ENCODE measurements at places on chromosomes 1 and 21.

- DNase-seq: no peak
- no peak overlapping the region for H3K4me3 ChIP-seq
- no peaks in the 10 kb centered on the region for H3K36me3 ChIP-seq
- H3K27ac ChIP-seq: no peak overlapping the region
- H3K4me1 ChIP-seq: no peaks in the 10 kb centered on the region
- no peaks in the 10 kb centered on the region for H3K27me3 ChIP-seq
These were observed 32.7 kb upstream of the CRB1 start for GRCh38 chr1:197235355-197235754.

- no peaks in the 10 kb centered on the region for H3K27me3 ChIP-seq
- H3K4me3 ChIP-seq: no peak overlapping the region
- no peak for DNase-seq
- no peaks in the 10 kb centered on the region for H3K4me1 ChIP-seq
- no peak overlapping the region for H3K27ac ChIP-seq
These were observed 25.6 kb downstream of the CCDC190 start for GRCh38 chr1:162835157-162835899.

DNA sequence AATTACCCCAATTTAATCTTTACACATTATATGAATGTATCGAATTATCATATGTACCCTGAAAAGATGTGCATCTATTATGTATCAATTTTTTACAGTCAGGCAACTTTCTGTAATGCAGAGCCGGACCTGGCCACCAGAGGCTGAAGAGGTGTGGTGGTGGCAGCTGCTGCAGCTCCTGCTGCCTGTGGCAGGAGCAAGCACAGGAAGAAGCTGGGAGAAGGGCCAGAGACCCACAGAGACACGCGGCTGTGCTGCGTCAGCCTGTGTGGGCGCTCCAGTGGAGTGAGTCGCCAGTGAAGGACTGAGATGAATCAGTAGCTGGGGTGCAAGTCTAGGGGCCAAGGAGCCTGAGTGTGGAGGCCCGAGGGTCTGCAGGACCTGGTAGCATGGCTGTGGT, 74.3 kb upstream of the COG2 start:
- H3K4me1 ChIP-seq: peaks cover 38% of the 10 kb centered on the region
- no peaks in the 10 kb centered on the region for H3K36me3 ChIP-seq
- H3K27me3 ChIP-seq: no peaks in the 10 kb centered on the region
- peak; percentile 56 for DNase-seq

- H3K36me3 ChIP-seq: no peaks in the 10 kb centered on the region
- H3K4me3 ChIP-seq: no peak overlapping the region
- no peak overlapping the region for H3K27ac ChIP-seq
- peaks cover 14% of the 10 kb centered on the region for H3K4me1 ChIP-seq
- H3K27me3 ChIP-seq: no peaks in the 10 kb centered on the region
These were observed 2220.5 kb downstream of the NCAM2 start for GRCh38 chr21:23218667-23219066.

GRCh38 chr1:164628772-164629171, 69.8 kb downstream of the PBX1 start:
- no peaks in the 10 kb centered on the region for H3K36me3 ChIP-seq
- no peak for DNase-seq
- H3K4me1 ChIP-seq: no peaks in the 10 kb centered on the region

- H3K4me1 ChIP-seq: no peaks in the 10 kb centered on the region
- H3K27ac ChIP-seq: no peak overlapping the region
- H3K36me3 ChIP-seq: no peaks in the 10 kb centered on the region
- no peak for DNase-seq
- H3K4me3 ChIP-seq: no peak overlapping the region
These were observed 4.0 kb downstream of the HAO2 start for GRCh38 chr1:119372503-119373086.

DNA sequence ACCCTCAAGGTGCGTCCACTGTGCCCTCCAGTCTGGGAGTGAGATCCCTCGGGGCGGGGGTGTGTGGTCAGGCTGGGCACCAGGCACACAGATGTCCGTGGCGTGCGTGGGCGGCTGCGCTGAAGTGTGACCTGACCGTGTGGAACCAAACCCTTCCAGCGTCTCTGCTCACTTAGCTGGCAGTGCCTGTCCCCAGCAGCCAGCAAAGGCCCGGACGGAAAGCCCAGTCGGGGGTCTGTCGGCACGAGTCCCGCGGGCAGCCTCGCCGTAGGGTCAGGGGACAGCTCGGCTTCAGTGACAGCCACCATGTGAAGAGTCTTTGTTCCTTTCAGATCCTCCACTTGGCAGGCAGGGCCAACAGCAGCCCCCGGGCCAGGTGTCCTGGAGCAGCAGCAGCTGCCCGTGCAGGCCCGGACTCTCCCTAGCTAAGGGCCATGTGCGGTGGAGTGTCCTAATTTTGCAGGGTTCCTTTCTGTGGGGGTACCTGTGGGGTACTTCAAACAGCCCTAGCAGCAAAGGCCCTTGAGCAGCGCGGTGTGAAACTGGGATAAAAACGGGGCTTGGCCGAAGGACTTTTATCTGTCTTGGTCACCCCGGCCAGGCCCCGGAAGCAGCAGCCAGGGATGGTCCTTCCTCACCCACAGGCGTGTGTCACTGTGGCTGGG, 11.6 kb downstream of the TTLL10 start:
- H3K36me3 ChIP-seq: no peaks in the 10 kb centered on the region
- no peaks in the 10 kb centered on the region for H3K4me1 ChIP-seq
- DNase-seq: peak; percentile 54

DNA sequence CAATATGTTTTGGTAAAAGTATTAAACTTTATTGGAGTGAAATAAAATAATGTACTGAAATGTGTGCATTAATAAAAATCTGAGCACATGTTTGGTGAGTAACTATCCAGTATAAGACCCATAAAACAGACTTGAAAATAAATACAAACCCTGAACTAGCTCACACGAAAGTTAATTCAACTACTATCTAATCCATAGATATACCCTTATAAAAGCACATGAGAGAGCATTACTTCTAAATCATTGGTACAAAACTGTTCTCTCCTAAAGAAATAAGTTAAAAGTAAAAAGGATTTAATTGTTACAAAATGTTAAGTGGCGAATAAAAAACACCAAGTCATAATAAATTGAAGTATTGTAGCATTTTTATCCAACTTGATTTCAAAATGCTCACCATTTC, 295.6 kb downstream of the PTPRC start:
- no peak for DNase-seq
- peak overlapping the region; percentile 92 for H3K27ac ChIP-seq
- peaks cover 56% of the 10 kb centered on the region for H3K4me1 ChIP-seq
- no peaks in the 10 kb centered on the region for H3K27me3 ChIP-seq
- peaks cover 20% of the 10 kb centered on the region for H3K36me3 ChIP-seq

DNA sequence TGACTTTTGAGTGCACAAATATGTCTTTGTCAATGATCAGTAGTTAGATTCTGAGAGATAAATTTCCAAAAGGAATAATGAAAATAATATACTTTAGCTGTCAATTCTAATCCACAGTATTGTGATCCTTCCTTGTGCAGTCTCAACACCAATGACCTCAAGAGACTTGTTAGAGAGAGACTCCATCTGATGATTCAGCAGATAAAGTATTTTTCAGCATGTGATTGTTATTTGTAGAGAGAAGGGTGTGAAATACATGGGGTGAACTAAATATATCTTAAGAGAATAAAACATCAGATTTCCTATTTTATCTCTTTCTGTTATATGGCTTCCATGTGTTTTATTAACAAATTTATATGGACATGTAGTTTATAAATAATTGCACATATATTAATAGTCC, 5.9 kb upstream of the ZNF124 start:
- no peaks in the 10 kb centered on the region for H3K4me1 ChIP-seq
- DNase-seq: no peak
- no peak overlapping the region for H3K4me3 ChIP-seq
- no peak overlapping the region for H3K27ac ChIP-seq
- H3K27me3 ChIP-seq: no peaks in the 10 kb centered on the region
- H3K36me3 ChIP-seq: no peaks in the 10 kb centered on the region

DNA sequence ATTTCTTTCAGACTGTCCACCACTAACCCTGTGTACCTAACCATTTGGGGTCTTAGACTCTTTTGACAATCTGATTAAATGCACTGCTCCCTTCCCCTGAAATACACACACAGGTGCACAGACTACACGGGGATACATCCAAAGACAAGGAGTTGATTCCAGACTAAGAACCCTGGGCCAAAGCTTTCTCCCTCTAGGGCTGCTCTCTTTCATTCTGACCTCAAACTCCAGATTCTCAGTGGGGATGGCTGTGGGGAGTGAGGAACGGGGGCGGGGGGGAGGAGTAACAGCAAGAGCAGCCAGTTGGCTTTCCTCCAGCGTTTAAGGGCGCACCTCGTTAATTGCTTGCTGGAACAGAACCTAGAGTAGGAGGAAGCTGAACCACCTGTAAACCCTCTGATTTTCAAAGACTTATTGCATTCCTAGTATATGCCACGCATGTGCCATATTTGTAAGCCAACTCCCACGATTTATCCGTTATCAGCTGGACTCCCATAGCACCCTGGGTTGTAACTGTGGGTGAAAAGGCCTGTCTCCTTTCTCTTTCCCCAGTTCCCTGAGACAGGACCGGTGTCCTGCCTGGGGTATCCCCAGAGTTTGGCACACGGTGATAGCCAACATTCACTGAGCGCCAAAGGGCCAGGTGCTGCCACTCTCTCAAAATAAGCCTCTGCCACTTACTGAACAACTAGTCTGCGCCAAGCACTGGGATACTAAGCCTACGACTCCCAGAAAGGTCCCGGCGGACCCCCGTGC, 920 bp downstream of the MTHFR start:
- DNase-seq: no peak
- peak overlapping the region; percentile 83 for H3K4me3 ChIP-seq
- no peaks in the 10 kb centered on the region for H3K27me3 ChIP-seq
- peaks cover 44% of the 10 kb centered on the region for H3K36me3 ChIP-seq

GRCh38 chr1:110163591-110163990, 13.3 kb downstream of the SLC6A17 start:
- H3K36me3 ChIP-seq: no peaks in the 10 kb centered on the region
- H3K4me3 ChIP-seq: no peak overlapping the region
- no peak for DNase-seq
- no peaks in the 10 kb centered on the region for H3K27me3 ChIP-seq

GRCh38 chr1:51304360-51304759, 26.0 kb downstream of the TTC39A start:
- H3K27ac ChIP-seq: no peak overlapping the region
- no peaks in the 10 kb centered on the region for H3K36me3 ChIP-seq
- no peaks in the 10 kb centered on the region for H3K27me3 ChIP-seq
- H3K4me3 ChIP-seq: no peak overlapping the region
- no peaks in the 10 kb centered on the region for H3K4me1 ChIP-seq
- DNase-seq: no peak

- no peak overlapping the region for H3K4me3 ChIP-seq
- H3K27me3 ChIP-seq: no peaks in the 10 kb centered on the region
- no peak for DNase-seq
- H3K4me1 ChIP-seq: peaks cover 10% of the 10 kb centered on the region
- H3K36me3 ChIP-seq: no peaks in the 10 kb centered on the region
- no peak overlapping the region for H3K27ac ChIP-seq
These were observed 152.7 kb downstream of the HIVEP3 start for GRCh38 chr1:41766041-41766440.

DNA sequence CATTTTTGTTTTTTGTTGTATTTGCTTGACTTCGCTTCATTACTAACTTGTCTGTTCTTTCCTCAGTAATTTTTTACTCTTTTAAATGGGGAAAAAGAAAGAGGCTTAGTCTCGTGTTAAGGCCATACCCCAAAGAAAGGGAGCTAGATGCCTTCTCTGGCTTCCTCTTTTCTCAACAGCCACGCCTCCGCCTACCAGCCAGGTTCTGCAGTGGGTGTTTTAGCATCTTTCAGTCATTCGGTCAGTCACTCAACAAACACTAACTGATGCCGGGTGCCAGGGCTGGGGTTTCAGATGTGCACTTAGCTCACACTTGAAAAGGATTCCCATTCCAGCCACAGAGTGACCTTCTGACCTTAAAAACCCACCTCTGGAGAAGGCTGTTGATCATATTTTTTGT, 46.3 kb upstream of the VAV3 start:
- H3K27me3 ChIP-seq: no peaks in the 10 kb centered on the region
- no peak overlapping the region for H3K4me3 ChIP-seq
- no peaks in the 10 kb centered on the region for H3K36me3 ChIP-seq
- H3K27ac ChIP-seq: no peak overlapping the region
- H3K4me1 ChIP-seq: peaks cover 30% of the 10 kb centered on the region
- DNase-seq: no peak

DNA sequence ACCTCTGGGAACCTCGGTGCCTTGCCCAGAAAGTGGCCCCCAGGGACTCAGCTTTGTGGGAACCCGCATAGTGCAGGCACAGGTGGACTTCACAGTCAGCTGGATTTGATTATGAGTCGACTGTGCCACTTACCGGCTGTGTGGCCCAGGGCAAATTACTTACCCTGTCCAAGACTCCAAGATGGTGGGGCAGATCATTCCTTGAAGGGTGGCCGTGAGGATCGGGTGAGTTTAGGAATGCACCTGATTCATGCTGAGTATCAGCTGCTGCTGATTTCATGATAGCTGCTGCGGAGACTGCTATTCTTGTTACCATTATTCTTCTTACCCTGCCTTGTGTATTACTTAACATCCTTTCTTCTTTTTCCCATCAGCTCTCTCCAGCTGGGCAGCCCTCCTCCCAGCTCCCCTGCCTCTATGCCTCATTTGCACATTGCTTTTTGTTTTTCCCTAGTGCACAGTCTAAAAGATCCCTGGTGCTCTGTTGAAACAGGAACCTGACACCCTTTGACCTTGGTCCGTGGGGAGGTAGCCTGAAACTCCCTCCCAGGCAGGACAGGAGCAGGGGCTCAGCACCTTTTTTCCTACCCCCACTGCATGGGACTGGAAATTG, 40.5 kb upstream of the FHAD1 start:
- no peak overlapping the region for H3K4me3 ChIP-seq
- H3K27ac ChIP-seq: no peak overlapping the region
- peaks cover 13% of the 10 kb centered on the region for H3K36me3 ChIP-seq
- no peak for DNase-seq
- H3K4me1 ChIP-seq: peaks cover 7% of the 10 kb centered on the region

- no peaks in the 10 kb centered on the region for H3K4me1 ChIP-seq
- no peak overlapping the region for H3K4me3 ChIP-seq
- no peak for DNase-seq
- no peaks in the 10 kb centered on the region for H3K36me3 ChIP-seq
- H3K27ac ChIP-seq: no peak overlapping the region
These were observed 18.7 kb downstream of the ZSWIM5 start for GRCh38 chr1:45187725-45188124.

- H3K27me3 ChIP-seq: no peaks in the 10 kb centered on the region
- DNase-seq: no peak
- H3K4me3 ChIP-seq: no peak overlapping the region
- H3K27ac ChIP-seq: no peak overlapping the region
- H3K4me1 ChIP-seq: no peaks in the 10 kb centered on the region
- no peaks in the 10 kb centered on the region for H3K36me3 ChIP-seq
These were observed 21.6 kb downstream of the PADI4 start for GRCh38 chr1:17329610-17330009.

All from RWPE2 (cell line).